ENCODE measurements at places on chromosomes 3 and 15.

- DNase-seq: no peak
Observed at GRCh38 chr3:123755501-123755900, 128.6 kb downstream of the MYLK start.

GRCh38 chr15:62964251-62964650, 78.3 kb upstream of the TPM1 start:
- DNase-seq: no peak

DNA sequence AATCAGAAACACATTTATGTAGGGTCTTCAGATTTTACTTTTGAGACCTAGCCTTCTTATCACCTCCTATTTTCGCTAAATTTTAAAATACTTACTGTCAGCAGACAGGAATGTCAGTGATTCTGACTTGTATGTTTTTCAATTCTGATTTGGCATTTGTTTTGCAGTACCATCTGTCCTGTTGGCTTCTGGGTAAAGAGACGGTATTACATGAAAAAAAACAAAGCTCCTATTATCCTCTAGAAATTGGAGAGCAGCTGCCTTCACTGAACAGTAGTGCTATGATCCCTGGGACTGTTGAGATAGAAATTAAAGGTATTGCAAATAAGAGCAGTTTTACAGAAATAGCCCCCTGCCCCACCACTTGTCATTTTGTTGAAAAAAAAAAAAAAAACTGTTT, 8.4 kb downstream of the ARMC8 start:
- no peak for DNase-seq

- DNase-seq: no peak
Observed at GRCh38 chr3:52216585-52217408, 8.6 kb downstream of the TLR9 start.

GRCh38 chr3:121835465-121835801, 424 bp downstream of the EAF2 start:
- no peak for DNase-seq

GRCh38 chr3:52240886-52241370, 2.0 kb upstream of the TWF2 start:
- no peak for DNase-seq

GRCh38 chr3:20849975-20850374, 664.0 kb upstream of the SGO1 start:
- no peak for DNase-seq

DNA sequence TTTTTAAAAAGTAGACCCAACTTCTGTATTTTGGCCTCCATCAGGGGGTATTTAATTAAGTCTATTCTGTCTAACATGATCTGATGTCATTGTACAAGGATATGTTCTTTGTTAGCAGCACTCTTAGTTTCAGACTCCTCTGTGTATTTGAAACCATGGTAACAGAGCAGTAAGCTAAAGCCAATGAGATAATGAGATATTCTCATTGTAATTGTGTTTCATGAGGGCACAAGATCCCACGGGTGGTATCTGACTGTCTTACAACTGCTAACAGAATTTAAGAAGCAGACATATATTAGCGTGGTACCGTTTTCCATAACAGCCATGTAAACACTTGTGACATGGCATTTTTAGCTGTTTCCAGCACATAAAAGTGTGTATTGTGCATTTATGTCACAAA, 251.2 kb upstream of the VEPH1 start:
- DNase-seq: no peak

GRCh38 chr3:127637971-127638370, 9.0 kb downstream of the PODXL2 start:
- no peak for DNase-seq

- DNase-seq: no peak
Observed at GRCh38 chr3:143387425-143387824, 267.9 kb downstream of the CHST2 start.

DNA sequence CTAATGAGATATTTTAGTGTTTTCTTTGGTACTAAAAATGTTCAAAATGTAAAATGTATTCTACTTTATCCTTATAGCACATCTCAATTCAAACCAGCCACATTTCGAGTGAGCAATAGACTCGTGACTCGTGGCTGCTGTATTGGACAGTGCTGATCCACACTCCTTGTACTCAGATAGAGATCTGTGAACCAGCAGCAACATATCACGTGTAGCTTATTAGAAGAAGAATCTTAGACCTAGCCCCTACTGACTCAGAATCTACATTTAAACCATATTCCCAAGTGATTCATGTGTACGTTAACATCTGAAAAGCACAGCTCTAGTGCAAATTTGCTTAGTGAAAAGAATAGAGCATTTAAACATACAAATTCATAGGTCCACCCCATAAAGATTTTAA, 130.9 kb downstream of the IL1RAP start:
- DNase-seq: no peak

DNA sequence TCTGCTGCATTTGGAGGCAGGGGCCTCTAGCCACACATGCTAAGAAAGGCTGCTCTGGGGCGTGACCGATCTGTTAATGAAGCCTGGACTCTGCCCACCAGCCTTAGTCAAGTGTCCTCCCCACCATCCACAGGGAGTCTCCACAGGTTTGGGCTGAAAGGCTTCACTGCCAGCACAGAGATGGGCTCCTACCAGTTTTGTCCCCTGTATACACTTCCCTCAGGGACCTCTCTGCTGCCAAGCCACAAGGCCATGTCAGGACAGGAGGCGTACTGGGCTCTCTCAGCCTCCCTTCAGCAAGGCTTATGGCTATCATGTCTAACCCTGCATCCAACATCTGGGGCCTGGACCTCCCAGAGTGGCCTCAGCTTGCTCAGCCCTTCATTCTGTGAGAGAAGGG, 23.5 kb downstream of the KIF9 start:
- no peak for DNase-seq

- no peak for DNase-seq
Observed at GRCh38 chr3:42101048-42101447, 9.9 kb downstream of the TRAK1 start.

DNA sequence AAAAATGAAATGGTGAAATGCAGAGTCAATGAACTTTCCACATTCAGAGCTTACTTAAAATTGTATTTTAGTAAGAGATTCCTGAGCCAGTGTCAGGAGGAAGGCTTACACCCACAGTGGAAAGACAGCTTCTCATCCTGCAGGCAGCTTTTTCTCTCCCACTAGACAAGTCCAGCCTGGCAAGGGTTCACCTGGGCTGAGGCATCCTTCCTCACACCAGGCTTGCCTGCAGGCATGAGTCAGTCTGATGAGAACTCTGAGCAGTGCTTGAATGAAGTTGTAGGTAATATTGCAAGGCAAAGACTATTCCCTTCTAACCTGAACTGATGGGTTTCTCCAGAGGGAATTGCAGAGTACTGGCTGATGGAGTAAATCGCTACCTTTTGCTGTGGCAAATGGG, 3.1 kb downstream of the CCR4 start:
- DNase-seq: no peak

DNA sequence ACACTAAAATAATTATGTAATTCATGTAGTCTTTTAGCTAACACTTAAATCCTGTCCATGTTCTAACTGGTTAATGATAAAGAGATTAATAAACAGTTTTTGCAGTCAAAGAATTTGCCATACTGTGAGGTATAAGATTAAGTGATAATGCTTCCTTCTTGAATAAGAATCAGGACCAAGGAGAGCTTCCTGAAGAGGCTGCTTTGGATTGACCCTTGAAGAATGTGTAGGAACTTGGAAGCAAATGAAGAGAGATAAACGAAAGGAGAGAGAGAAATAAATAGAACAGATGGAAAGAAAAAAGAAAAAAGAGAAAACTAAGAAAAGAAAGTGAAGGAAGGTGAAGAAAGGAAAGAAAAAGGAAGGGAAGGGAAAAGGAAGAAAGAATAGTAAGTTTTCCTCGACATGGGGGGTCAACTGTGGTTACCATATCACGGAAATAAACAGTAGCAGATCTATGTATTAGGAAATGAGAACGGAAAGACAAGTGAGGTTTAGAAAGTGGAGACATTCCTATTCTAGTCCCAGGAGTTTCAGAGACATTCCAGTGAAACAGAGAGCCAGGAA, 539.8 kb downstream of the FGF12 start:
- DNase-seq: no peak

DNA sequence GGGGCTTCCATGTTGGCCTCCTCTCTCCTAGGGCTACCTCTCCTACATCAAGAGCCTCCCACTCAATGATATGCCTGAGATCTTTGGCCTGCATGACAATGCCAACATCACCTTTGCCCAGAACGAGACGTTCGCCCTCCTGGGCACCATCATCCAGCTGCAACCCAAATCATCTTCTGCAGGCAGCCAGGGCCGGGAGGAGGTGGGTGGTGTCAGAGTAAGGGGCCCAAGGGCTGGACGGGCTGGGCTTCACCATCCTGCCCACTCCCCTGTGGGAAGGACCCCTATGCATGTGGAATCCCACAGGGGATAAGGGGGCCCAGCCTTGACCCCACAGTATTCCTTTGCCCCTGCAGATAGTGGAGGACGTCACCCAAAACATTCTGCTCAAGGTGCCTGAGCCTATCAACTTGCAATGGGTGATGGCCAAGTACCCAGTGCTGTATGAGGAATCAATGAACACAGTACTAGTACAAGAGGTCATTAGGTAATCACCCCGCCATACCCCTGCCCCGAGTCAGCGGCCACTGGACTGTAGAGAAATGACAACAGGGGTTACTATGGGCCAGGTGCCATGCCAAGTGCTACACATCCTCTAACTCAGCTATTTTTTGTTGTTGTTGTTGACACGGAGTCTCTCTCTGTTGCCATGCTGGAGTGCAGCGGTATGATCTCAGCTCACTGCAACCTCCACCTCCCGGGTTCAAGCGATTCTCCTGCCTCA, 47.1 kb downstream of the SEMA3G start:
- no peak for DNase-seq

- no peak for DNase-seq
Observed at GRCh38 chr3:138845181-138845601, 10.5 kb upstream of the PIK3CB start.

GRCh38 chr3:48694610-48695392, 9.1 kb upstream of the NCKIPSD start:
- no peak for DNase-seq

GRCh38 chr3:108218811-108219210, 3.4 kb downstream of the IFT57 start:
- no peak for DNase-seq

DNA sequence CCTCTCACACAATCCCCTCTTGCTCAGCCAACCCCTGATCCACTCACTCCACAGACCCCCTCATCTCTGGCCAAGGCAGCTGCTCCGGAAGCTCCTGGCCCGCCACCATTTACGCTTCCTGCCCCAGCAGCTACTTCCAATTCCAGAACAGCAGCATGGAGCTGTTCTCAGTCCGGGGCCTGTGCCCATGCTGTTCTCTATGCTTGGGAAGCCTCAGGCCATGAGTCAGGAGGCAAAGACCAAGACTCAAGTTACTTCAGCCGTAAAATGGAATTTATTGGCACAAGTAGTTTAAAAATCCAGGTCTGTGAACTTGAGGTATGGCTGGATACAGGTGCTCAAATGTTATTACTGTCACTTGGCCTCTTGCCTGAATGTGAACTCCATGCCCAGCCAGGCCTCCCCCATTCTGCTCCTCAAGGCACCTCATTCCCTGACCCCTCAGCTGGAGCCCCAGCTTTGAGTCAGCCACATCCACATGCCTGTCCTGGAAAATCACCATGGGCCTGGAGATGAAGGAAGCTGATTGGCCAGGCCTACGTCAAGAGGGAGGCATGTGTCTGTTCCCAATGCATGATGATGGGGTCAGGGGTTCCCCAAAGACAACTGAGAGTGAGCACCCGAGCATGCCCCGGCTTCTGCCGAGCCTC, 31.4 kb upstream of the CACNA2D2 start:
- no peak for DNase-seq

DNA sequence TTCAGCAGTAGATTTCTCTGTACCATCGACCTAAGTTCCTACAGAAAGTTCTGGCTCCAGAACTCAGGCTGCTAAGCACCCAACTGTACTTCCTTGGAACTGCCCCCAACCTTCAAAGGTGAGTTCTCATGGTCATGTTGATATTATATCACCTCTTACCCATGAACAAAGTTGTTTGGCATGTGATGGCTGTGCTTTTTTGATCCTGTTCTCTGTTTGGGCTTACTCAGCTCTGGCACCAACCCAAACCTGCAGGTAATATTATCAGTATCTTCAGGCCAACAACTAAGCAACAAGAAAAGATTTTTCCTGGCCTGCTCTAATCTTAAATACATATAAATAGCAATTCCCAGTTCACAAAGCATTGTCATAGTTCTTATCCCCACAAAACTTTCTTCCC, 318.7 kb upstream of the LMCD1 start:
- DNase-seq: no peak

- no peak for DNase-seq
Observed at GRCh38 chr3:54866251-54866650, 61.6 kb downstream of the LRTM1 start.

DNA sequence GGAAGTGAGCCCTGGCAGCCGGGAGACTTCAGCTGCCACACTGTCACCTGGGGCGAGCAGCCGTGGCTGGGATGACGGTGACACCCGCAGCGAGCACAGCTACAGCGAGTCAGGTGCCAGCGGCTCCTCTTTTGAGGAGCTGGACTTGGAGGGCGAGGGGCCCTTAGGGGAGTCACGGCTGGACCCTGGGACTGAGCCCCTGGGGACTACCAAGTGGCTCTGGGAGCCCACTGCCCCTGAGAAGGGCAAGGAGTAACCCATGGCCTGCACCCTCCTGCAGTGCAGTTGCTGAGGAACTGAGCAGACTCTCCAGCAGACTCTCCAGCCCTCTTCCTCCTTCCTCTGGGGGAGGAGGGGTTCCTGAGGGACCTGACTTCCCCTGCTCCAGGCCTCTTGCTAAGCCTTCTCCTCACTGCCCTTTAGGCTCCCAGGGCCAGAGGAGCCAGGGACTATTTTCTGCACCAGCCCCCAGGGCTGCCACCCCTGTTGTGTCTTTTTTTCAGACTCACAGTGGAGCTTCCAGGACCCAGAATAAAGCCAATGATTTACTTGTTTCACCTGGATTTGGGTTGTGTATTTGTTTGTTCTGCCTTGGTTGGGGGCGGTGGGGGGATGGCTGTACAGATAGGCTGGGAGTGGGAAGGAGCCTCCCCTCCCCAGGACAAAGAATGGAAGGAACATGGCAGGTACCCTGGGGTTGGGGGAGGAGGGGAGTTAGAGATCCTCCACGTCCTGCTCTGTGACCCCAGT, 2.9 kb upstream of the GRM2 start:
- no peak for DNase-seq

DNA sequence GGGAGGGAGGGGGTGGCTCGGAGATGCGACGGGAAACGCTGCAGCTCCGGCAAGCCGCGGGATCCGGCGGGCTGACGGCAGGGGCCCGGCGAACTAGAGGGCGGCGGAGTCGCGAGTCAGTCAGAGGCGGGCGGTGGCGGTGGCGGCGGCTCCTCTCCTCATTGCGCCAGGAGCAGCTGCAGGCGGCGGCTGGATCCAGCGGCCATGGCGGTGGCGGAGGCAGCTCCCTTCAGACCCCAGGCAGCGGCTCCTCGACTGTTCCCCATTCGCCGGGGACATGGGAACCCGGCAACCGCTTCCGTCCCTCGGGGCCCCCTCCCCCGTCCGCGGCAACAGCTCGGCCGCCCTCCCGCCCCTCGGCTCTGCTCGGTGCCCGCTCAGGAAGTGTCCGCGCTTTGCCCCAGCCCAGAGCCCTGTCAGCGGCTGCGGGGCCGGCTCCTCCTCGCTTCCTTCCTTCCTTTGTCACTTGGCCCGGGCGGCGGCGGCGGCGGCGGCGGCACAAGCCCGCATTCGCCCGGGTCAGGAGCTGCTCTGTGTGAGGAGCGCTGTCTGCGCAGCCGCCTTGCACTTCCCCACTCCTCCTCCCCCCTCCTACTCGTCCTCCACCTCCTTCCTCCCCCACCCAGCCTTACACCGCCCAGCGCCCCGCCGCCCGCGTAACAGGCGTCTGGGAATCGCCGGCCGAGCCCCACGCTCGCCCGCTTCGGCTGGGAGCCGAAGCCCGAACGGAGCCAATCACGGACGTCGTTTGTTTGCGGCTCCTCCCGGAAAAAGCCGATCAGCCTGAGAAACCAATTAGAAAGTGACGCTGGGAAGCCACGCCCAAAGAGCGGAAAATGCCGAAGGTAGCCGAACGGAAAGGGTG, at the start of gene GSK3B:
Gene GSK3B (minus strand): TSS at position 537 of the 865 bp plus-strand sequence. CDS start 1,013 bp downstream, outside the sequence.
- DNase-seq: peak; percentile 99

Measured in activated CD4-positive, CD25-positive, alpha-beta regulatory T cell treated with anti-CD3 and anti-CD28 coated beads, Interleukin-2, amount 50 U/mL, for 72 hours (primary cell).